Fibroblast of skin of left biceps (primary cell): ENCODE measurements at places on chromosomes 11 and 22.

- peak; percentile 12 for DNase-seq
Observed at GRCh38 chr22:39471381-39472141, 14.7 kb downstream of the MGAT3 start.

DNA sequence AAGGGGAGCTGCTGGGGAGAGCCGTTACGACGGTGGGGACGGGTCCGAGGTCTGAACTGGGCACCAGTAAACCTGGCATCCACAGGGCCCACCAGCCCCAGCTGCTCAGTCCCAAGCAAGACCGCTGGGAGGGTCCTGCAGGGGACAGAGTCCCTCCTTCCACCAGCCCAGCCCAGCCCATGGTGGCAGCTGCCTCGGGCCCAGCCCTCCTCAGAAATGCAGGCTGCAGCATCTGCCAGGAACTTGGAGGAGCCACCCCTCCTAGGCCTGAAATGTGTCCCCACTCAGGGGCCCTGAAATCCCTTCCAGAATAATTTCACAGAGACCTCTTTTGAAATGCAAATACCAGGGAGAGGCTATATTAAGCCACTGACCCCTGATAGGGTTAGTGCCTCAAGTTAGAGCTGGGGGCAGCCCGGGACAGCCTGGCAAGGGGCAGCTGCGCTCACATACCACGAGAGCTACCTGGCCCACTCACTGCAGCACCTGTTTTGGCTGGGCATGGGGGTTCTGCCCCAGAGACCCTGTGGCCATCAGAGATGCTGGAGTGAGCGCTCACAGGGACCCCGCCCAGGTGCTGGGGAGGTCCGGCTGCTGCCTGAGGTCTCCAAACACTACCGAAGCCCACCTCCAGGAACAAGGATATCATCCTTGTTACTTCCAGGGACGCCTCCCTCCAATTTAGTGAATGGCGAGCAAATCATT is 53.1 kb downstream of the CELSR1 start:
- DNase-seq = no peak

GRCh38 chr22:37492428-37493344 is 6.5 kb upstream of the MFNG start:
- no peak for DNase-seq

- peak; percentile 12 for DNase-seq
Observed at GRCh38 chr22:46122511-46122971, 27.8 kb upstream of the PPARA start.

- DNase-seq = no peak
Observed at GRCh38 chr11:126312961-126313360, 9.1 kb downstream of the DCPS start.

DNA sequence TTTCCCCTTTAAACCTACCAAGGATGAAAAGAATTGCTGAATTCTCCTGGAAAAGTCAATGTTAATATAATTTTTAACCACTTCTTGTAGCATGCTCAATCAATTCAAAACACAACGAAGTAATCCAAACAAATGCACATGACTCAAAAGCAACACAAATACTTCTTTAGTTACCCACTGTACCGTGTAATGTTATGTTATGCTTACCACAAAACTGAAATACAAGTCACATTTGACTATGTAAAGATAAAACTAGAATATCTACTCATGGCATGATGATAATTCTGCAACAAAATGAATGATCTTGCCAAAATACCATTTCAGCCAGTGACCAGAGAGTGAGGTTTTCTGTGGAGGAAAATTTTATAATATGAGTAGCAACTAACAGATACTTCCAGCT is 587.0 kb downstream of the DLG2 start:
- no peak for DNase-seq

- DNase-seq = no peak
Observed at GRCh38 chr11:129814244-129815014, 1.2 kb upstream of the TMEM45B start.

- DNase-seq = no peak
Observed at GRCh38 chr11:20656901-20657300, 12.5 kb upstream of the NELL1 start.

GRCh38 chr22:28773461-28773867 is 969 bp downstream of the CCDC117 start:
- no peak for DNase-seq

- no peak for DNase-seq
Observed at GRCh38 chr11:117902001-117902845, 25.8 kb upstream of the FXYD6 start.

- no peak for DNase-seq
Observed at GRCh38 chr11:22666325-22666687, at the start of gene GAS2. GAS2 (plus strand) TSS chr11:22666611; CDS start chr11:22674870, 8,259 bp downstream.

GRCh38 chr22:45823336-45823735 is 151.7 kb downstream of the ATXN10 start:
- DNase-seq = no peak

DNA sequence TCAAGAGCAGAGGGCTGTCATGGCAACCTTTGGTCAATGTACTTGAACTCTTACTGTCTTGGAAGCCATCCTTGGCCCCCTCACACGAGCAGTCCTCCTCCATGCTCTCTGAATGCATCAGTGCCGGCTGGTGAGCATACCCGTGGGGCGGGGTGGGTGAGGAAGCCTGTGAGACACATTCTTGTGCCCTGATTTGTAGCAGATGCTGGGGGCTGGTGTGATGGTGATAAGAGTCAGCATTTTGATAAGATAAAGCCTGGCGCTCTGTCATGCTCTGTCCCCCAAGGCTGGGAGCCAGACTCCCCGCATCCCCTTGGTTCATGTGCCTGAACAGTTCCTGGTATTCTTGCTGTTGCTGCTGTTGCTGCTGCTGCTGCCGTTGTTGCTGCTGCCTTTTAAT is 20.5 kb upstream of the APOA1 start:
- DNase-seq = no peak
